HCT116 (cell line): ENCODE measurements at places on chromosomes 1 and 21.

GRCh38 chr1:162333991-162334390 lies 42.7 kb downstream of the SPATA46 start:
- H3K27me3 ChIP-seq, result no peaks in the 10 kb centered on the region; the same call in 1 of the 2 replicates
- H3K36me3 ChIP-seq, result no peaks in the 10 kb centered on the region
- no peak for DNase-seq
- no peaks in the 10 kb centered on the region for H3K4me1 ChIP-seq

DNA sequence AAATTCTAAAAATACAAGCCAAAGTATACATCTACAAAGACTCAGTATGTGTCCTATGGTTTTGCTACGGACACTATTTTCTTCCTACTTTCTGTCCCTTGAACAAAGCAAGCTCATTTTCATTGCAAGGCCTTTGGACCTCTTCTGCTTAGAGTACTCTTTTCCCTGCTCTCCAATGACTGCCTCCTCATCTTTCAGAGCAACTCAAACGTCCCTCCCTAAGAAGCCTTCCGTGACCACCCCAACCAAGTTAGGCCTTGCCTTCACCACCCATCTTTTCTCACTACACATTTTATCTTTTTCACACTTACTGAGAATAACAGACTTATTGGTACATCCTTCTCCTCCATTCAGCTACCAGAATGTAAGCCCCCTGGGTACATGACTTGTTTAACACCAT lies 39.9 kb downstream of the ENAH start:
- no peak overlapping the region for H3K4me3 ChIP-seq
- H3K27me3 ChIP-seq, result no peaks in the 10 kb centered on the region
- DNase-seq, result no peak
- H3K27ac ChIP-seq, result no peak overlapping the region

GRCh38 chr1:54575161-54575560 lies 27.1 kb downstream of the ACOT11 start:
- H3K4me3 ChIP-seq, result no peak overlapping the region
- no peak overlapping the region for H3K27ac ChIP-seq
- H3K36me3 ChIP-seq, result no peaks in the 10 kb centered on the region
- H3K27me3 ChIP-seq, result no peaks in the 10 kb centered on the region
- peaks cover 47% of the 10 kb centered on the region for H3K4me1 ChIP-seq

GRCh38 chr1:92194511-92194910 lies 23.2 kb upstream of the C1orf146 start:
- no peaks in the 10 kb centered on the region for H3K27me3 ChIP-seq
- H3K36me3 ChIP-seq, result no peaks in the 10 kb centered on the region
- no peaks in the 10 kb centered on the region for H3K4me1 ChIP-seq
- DNase-seq, result no peak
- H3K27ac ChIP-seq, result no peak overlapping the region
- no peak overlapping the region for H3K4me3 ChIP-seq

DNA sequence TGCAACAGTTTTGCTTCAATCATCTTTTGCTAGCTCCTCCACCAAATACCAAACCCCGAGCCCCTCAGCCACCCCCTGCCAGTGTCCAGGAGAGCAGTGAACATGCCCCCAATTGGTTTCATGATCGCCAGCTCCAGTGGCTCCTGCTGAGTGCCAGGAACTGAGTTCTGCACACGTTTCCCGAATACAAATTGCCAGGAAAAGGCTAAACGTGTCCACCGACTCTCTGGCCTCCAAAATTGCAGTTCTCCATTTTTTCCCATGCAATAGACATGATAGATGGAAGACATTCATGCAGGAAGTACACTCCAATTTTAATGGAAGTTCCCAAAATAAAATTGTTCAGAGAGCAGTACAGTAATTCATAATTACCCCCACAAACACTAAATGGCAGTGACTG lies 101.3 kb downstream of the SPSB1 start:
- H3K27me3 ChIP-seq, result no peaks in the 10 kb centered on the region
- peaks cover 12% of the 10 kb centered on the region for H3K4me1 ChIP-seq
- H3K36me3 ChIP-seq, result no peaks in the 10 kb centered on the region
- H3K4me3 ChIP-seq, result no peak overlapping the region

GRCh38 chr1:201461645-201462441 lies 7.1 kb downstream of the PHLDA3 start:
- peaks cover 2% of the 10 kb centered on the region; the same call in 1 of the 2 replicates for H3K36me3 ChIP-seq
- peak overlapping the region; percentile 95 for H3K27ac ChIP-seq
- H3K4me1 ChIP-seq, result peaks cover 45% of the 10 kb centered on the region
- no peaks in the 10 kb centered on the region for H3K27me3 ChIP-seq
- DNase-seq, result peak; percentile 68

- H3K4me1 ChIP-seq, result no peaks in the 10 kb centered on the region
- H3K27me3 ChIP-seq, result no peaks in the 10 kb centered on the region; the same call in none of the 2 replicates
- H3K36me3 ChIP-seq, result no peaks in the 10 kb centered on the region
- no peak overlapping the region for H3K4me3 ChIP-seq
- no peak overlapping the region for H3K27ac ChIP-seq
Measured at GRCh38 chr1:56931686-56932085, 34.1 kb downstream of the C8B start.

DNA sequence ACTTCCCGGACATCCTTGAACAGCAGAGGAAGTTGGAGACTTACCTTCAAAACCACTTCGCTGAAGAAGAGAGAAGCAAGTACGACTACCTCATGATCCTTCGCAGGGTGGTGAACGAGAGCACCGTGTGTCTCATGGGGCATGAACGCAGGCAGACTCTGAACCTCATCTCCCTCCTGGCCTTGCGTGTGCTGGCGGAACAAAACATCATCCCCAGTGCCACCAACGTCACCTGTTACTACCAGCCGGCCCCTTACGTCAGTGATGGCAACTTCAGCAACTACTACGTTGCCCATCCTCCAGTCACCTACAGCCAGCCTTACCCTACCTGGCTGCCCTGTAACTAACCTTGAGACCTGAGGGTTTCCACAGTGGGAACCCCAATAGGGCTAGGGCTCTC lies 17.9 kb downstream of the TENT5C start:
- no peaks in the 10 kb centered on the region for H3K36me3 ChIP-seq
- H3K4me1 ChIP-seq, result no peaks in the 10 kb centered on the region
- H3K27me3 ChIP-seq, result no peaks in the 10 kb centered on the region; the same call in 1 of the 2 replicates
- H3K27ac ChIP-seq, result no peak overlapping the region
- DNase-seq, result no peak
